ENCODE measurements at places on chromosomes 4 and X. TPM values are rescaled to one million over a fixed set of nuclear protein-coding genes. Genes with fewer than 3 reads are reported as not detected.

SLIT2 gene
- 95.9 TPM for total RNA-seq

GRCh38 chrX:149259241-149259640 lies 245.9 kb downstream of the IDS start:
- no peak for DNase-seq

- no peak for DNase-seq
Observed at GRCh38 chrX:132614297-132614696, 125.5 kb upstream of the MBNL3 start.

DNA sequence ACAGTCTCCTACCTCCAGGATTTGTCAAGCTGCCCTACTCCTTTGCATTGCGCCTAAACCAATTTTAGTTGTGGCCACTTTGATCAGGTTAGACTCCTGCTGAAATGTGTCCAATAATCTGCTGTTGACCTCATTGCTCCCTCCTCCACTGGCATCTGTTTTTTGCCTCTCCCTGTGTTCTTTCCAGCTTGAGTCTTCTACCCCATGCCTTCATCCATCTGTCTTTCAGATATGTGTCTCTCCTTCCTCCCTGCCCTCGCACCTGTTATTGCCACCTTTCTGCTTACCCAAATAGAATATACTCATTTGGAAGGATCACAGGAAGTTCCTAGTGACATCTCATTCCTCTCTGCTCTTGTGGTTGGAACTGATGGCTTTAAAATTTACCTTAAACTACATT lies 366.6 kb upstream of the CLNK start:
- DNase-seq = no peak

FBXO8 gene
- total RNA-seq = 44.0 TPM

- DNase-seq = no peak
Observed at GRCh38 chrX:20753076-20753475, 486.4 kb upstream of the RPS6KA3 start.

TDO2 gene
- not detected for total RNA-seq

CSN1S1 gene
- not detected for total RNA-seq

SH3RF1 gene
- 10.3 TPM for total RNA-seq

DNA sequence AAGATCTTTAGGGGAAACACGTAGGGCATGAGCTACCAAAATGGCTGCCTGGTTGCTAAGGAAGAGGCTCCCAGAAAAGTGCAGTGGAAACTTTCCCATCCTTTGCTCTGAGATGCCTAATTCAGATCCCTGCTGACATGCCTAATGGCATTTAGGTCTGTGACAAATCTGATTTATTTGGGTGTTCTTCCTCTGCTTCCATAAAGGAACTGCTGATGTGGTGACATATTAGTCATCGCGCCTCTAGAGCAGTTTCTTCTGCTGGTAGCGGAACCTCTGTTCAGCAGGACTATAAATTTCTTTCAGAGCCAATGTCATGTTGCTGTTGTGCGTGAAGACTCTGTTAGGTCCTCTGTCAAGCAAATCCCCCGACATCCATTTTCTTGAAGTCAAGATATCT lies 310.0 kb downstream of the PDHA2 start:
- DNase-seq = no peak

DNA sequence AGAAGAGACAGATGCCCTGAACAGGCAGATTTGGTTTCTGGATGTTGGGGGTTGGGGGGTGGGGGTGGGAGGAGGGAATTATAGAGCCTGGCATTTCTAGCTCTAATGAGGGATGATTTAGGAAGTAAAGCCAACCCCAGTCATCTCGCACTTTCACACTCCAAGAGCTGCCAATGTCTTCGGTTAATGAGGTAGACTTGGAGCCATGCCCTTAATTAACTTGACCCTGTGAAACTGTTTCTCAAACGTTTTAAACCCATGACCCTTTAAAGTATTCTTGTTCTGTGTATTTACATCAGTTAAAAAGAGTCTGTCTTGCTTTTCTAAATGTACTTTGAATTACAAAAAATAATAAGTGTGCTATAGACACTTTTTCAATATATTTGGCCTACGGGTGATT lies 466.9 kb downstream of the FAT4 start:
- no peak for DNase-seq

RS1 gene
- total RNA-seq = not detected

DNA sequence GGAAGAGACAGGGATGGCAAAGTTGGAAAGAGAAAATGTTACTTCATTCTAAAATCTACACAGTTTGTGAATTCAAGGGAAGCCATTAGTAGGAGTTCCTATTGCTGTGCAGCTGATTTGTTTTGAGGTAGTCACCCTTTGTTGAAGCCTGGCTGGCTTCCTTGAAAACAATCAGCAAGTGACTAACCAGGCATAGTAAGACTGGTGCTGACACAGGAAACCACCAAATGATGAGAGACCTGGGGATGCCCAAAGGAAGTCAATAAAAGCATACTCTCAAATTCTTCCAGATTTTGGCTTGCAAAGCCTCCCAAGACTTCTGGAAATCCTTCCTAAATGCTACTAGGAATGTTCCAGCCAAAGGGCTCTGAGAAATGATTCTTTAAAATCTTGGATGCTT lies 23.9 kb upstream of the PRDM8 start:
- DNase-seq = no peak

GRCh38 chrX:40411340-40412111 lies 169.2 kb upstream of the ATP6AP2 start:
- no peak for DNase-seq

PCDH18 gene
- 57.1 TPM for total RNA-seq

DNA sequence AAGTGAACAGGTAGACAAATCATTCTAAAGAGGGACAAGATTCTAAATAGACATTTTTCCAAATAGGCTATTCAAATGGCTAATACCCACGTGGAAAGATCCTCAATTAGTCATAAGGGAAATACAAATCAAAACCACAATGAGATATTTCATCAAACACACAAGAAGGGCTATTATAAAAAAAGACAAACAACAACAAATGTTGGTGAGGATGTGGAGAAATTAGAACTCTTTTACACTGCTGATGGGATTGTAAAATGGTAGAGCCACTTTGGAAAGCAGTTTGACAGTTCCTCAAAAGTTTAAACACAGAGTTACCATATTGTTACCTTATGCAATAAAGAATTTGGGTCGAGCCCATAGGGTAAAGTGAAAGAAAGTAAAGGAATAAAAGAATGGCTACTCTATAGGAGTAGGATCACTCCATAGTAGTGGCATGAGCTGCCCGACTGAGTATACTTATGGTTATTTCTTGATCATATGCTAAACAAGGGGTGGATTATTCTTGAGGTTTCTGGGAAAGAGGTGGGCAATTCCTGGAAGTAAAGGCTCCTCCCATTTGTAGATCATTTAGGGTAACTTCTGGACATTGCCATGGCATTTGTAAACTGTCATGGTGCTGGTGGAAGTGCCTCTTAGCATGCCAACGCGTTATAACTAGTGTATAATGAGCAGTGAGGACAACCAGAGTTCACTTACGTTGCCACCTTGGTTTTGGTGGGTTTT lies 58.9 kb upstream of the FAM9C start:
- no peak for DNase-seq

DNA sequence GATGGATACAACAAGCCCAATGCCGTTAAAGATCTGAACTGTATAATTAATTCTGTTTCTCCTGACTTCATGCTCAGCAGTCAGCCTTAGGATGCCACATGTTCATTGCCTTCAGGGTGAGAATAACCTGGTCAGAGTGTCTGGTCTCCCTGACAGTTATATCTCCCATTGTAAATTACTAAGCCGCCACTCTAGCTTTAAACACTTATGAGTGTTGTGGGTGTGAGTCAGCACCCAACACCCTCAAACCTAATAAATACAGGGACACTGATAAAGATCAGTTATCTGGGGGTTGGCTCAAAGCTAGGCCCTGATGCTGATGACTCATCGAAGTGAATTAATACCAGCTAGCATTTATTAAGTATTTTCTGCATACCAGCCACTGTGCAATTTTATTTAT lies 64.9 kb upstream of the DYNLT3 start:
- no peak for DNase-seq

MND1 gene
- not detected for total RNA-seq

GRCh38 chr4:154928640-154929257 lies 147.7 kb downstream of the RBM46 start:
- no peak for DNase-seq

DNA sequence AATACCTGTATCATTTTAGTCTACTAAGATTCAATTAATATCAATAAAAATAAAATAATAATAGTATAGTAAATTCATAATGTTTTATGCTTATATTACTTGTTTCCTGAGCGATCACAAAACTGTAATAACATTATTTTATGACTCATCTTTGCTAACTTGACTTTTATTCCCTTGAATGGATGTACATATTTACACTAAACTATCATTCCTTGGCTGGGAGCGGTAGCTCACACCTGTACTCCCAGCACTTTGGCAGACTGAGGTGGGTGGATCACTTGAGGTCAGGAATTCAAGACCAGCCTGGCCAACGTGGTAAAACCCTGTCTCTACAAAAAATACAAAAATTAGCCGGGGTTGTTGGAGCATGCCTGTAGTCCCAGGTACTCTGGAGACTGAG lies 104.0 kb upstream of the SLC34A2 start:
- no peak for DNase-seq

- no peak for DNase-seq
Observed at GRCh38 chr4:108139089-108139488, 29.6 kb downstream of the LEF1 start.

FAT1 gene
- total RNA-seq = 244 TPM

DNA sequence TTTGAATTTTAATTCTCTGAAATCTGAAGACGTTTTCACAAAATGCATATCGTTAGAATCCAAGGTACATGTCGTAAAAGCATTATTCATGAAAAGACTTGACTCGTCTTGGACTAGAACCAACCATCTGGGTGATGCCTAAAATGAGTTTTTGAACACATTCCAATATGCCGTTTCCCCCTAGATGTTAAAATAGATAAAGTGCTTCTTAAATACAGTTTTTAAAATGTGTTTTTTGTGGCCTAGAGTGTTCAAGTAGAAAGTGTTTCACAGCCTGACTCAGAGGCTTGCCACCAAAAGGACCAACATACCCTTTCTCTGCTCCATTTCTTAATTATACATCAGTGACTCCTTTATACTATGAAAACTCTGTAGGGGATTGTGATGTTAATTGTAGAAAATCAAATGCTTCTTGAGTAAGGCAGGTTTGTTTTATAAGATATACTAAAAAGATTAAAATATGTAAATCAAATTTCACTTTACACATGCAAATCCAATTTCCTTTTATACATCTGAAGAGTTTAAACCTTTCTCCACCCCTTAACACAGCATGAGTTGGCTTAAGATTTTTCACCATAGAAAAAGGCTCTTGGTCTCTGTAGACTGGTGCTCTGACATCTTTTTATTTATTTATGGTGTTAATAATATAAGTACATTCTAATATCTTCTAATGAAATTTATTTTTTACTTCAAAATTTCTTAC lies 48.4 kb downstream of the PRKG2 start:
- DNase-seq = no peak

- DNase-seq = no peak
Observed at GRCh38 chr4:87461281-87461700, 38.9 kb downstream of the NUDT9 start.

DNA sequence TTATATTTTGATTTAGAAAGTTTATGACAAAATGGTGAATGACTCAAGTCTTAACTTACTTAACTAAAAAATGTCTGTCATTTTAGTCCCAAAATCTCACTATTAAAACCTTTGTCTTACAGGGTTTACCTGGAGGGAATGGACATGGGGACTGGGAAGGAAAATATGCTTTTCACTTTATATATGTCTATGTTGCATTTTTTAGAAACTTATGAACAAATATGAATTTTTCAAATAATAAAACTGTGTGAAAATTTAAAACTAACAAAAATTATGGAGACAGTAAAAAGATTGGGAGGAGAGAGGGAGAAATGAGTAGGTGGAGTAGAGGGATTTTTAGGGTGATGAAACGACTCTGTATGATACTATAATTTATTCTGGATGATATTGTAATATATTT lies 6.2 kb downstream of the MGARP start:
- DNase-seq = no peak

LGI2 gene
- 11.4 TPM for total RNA-seq

AMER1 gene
- total RNA-seq = 8.3 TPM

CFI gene
- 10.6 TPM for total RNA-seq

- DNase-seq = no peak
Observed at GRCh38 chr4:100876546-100876945, 358.7 kb upstream of the EMCN start.

- DNase-seq = no peak
Observed at GRCh38 chr4:157221895-157222770, 1.6 kb downstream of the GRIA2 start.

UVSSA gene
- 15.4 TPM for total RNA-seq

DNA sequence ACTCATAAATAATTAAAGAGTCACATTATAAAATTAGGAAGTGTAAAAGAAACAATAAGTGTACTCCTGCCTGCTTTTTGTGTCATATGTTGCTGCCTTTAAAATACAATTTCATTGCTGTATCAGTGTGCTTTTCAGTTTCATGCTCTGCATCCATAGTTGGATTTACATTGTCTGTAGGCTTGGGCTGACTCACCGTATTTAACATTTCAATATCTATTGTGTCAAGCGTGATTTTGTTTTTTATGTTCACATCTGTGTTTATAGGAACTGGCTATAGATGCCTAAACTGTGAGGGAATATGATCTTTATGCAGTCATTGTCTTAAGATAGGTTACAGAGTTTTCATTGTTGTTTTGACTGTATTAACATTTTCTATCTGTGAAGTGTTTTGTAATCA lies 18.1 kb downstream of the CCSER1 start:
- no peak for DNase-seq

SRPX gene
- total RNA-seq = 73.2 TPM

DNA sequence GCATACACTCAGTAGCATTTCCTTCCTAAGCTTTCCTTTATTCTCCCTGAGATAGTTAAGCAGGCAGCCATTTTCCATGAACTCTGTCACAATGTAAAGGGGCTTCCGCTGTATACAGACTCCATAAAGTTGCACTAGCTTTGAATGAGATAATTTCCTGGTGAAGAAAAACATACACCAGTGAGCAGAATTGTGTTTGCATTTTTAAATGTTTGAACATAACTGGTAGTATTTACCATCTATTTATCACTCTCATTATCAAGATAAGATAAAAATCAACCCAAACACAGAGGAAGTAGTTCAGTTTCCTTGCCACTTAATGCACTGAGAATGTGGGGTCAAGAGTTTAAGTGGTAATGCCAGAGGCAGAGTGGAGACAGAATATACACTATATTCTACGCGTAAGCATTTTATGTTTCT lies 54.1 kb downstream of the TXK start:
- no peak for DNase-seq

DNA sequence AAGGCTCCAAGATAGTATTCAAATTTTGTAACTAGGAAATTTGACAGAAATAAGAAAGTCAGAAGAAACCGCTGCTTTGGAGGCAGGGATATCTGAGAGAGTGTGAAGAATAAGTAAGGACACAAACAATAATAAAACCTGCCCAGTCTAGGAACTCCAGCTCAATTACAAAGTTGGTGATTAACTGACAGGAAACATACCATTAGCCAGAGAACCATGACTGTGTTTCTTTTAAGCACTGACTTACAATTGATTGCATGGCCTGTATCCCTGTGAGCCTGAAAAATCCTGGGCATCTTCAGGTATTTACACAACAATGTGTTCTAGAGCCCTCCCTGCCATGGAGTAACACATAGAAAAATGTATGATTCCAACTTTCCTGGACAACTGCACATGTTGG lies 127.4 kb downstream of the GRIA3 start:
- no peak for DNase-seq

All from esophagus muscularis mucosa (tissue), 4 donors.